ENCODE measurements at places on chromosomes 2 and 18.

- DNase-seq: no peak
Measured at GRCh38 chr18:34807106-34807796, 97.2 kb downstream of the DTNA start.

GRCh38 chr2:45343251-45344017, 267.6 kb downstream of the SRBD1 start:
- no peak for DNase-seq

DNA sequence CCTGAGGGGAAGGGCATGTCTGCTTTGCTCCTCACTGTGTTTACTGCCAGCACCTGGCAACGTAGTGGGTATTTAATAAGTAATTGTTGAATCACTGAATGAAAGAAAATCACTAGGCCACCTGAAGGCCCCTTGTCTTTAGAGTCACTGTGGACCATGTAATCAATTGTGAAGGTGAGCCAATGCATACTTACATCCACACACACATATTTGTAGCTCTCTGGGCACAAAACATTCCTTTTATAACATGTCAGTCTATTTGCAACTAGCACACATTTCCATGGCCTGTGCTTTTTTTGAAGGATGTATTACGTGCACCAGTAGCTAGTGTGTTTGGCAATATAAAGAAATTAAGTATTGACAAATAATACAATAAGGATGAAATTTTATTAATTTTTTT, 11.2 kb downstream of the ATP8B1 start:
- no peak for DNase-seq

- DNase-seq: no peak
Measured at GRCh38 chr2:200796561-200796960, 15.1 kb upstream of the BZW1 start.

GRCh38 chr2:197081294-197081693, 154.8 kb upstream of the PGAP1 start:
- no peak for DNase-seq

GRCh38 chr2:223121283-223121682, 69.3 kb downstream of the KCNE4 start:
- DNase-seq: no peak

- peak; percentile 79 for DNase-seq
Measured at GRCh38 chr2:144198116-144198515, 321.8 kb downstream of the ZEB2 start.

DNA sequence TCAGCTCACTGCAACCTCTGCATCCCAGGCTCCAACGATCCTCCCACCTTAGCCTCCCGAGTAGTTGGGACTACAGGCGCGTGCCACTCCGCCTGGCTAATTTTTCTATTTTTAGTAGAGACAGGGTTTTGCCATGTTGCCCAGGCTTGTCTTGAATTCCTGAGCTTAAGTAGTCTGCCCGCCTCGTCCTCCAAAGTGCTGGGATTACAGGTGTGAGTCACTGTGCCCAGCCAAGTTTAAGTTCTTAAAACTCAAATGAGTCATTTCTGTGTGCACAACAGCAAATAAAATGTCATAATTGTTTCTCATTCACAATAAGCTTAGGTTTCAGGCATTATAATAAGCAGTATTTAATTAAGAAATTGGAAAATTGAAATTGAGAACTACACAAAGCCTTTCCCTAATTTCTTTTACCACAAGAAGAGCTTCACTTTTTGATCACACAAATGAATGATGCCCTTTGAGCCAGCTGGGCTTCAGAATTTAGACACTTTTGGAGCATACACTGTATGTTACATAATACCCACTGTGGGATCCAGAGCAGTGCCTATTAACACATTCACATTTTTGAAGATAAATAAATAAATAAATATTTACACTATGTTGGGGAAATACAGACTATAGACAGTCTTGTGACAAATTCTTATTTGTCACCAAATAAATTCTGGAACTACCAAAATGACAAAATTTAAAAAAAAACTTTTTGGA, 8.6 kb upstream of the ME2 start:
- DNase-seq: no peak

DNA sequence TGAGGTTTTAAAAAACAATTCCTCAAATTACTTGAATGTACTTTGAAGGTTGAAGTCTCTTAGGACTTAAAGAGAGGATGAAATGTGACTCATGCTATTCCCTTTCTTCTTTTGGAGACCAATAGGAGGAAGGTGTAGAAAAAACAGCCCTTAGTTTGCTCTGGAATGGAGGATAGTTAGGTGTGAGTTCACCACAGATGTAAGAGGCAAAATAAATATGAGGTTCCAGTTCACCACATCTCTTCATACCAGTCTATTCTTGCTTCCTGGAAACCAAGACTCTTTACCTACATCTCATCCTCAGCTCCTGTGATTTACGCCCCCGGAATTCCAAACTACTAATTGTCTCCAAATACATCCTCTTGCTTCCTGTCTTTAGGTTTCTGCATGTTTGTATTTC, 77.5 kb upstream of the TTC21B start:
- DNase-seq: no peak

GRCh38 chr2:120384486-120385354, 38.8 kb downstream of the INHBB start:
- no peak for DNase-seq

DNA sequence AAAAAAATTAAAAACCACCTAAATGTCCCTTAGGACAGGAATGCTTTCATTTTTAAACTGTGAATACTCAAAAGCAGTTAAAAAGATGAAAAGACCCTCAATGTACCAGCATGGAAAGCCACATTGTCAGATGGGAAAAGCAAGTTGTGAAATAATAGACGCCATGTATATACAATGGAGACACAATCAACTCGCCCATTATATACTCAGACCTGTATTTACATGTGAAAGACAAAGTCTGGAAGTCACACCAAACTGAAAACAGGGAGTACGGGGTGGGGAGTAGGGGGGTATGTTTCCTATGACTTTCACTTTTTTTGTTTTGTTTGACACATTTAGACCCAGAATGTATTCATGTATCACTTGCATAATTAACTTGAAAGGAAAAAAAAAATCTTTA, 75.6 kb downstream of the CELF4 start:
- no peak for DNase-seq

DNA sequence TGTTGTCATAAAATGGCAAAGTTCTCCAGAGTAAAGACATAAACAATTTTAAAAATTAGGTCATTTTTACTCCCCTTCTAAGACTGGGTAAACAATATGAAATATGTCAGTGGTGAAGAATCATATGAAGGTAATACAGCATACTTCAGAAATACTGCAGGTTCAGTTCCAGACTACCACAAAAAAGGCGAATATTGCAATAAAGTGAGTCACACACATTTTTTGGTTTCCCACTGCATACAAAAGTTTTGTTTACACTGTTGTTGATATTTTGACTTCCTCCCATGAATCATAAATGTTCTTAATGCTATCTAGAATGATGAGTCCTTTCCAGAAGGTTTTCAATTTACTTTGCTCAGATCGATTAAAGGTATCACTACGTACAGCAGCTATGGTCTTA, 73.5 kb downstream of the SMC6 start:
- no peak for DNase-seq

GRCh38 chr2:107108556-107108955, 222.6 kb upstream of the ST6GAL2 start:
- DNase-seq: no peak

GRCh38 chr2:155377931-155378444, 679.5 kb downstream of the KCNJ3 start:
- DNase-seq: no peak

Data from OCI-M1 (cell line).